ENCODE measurements at places on chromosomes 11 and 22.

- DNase-seq: peak; percentile 72
These were observed 41.0 kb upstream of the APLNR start for GRCh38 chr11:57277845-57278720.

DNA sequence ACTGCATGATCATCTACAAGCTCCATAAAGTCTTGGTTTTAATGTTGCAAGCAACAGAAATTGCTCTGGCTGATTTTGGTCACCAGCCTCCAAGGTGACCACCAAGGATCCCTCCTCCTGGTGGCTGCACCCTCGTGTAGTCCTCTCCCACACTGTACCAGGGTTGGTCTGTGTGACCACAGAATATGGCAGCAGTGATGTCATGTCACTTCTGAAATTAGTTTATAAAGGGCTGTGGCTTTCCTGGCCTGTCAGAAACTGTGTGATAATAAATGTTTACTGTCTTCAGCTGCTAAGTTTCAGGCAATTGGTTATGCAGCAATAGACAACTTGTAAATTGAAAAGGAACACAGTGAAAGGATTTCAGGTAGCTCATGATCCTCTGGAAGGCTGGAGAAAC is 5.3 kb upstream of the PRDM11 start:
- DNase-seq: no peak

DNA sequence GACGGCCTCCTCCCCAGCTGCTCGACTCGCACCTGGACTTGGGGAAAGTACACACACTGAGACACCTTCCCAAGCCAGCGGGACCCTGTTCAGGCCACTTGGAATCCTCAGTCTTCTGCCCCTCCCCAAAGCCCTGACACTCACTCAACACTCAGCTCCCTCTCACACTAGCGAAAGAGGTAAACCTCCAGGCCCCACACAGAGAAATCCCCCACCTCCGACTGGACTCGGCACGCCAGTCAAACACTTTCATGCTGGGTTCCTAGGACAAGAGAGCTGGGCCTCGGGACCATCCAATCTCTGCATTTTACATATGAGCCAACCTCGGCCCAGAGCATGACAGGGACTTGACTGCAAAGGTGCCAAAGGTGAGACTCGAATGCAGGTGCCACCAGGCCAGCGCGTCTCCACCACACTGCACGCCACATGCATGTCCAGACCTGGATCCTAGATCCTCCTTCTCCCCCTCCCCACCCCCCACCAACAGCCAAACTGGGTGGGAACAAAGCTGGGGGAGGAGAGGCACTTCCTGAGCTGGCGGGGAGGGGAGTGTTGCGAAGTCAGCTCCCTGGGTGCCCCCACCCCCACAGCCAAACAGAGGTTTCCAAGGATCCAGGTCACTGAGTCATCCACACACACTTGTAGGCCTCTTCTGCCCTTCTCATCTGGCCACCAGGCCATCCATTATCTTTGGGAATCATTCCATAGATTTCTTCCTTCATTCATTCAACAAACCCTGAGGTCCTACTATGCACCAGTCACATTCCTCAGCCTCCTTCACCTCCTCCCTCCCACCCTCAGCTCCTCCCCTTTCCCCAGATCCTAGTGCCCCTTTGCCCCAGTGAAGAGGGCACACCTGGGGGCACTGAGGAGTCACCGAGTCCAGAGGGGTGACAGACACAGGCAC is 10.7 kb upstream of the CD5 start:
- DNase-seq: peak; percentile 31

- no peak for DNase-seq
These were observed 14.3 kb downstream of the FGF3 start for GRCh38 chr11:69804769-69805508.

DNA sequence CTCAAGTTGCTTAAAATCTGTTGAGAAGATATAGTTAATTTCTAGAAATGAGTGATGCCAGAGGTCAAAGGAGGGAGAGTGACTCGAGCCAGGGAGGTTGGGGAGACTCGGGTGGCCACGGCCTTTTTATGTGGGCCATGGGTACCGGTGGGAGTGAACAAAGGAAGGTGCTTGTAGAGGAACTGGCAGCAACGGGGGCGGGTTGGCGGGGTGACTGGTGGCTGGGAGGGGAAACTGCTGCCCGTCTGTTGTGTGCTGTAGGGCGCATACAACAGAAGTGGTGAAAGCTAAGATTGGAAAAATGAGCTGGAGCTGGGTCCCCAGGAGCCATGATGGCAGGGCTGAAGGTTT is 5.4 kb downstream of the DAGLA start:
- no peak for DNase-seq

GRCh38 chr11:65479184-65480145 is 19.4 kb upstream of the MALAT1 start:
- peak; percentile 65 for DNase-seq

DNA sequence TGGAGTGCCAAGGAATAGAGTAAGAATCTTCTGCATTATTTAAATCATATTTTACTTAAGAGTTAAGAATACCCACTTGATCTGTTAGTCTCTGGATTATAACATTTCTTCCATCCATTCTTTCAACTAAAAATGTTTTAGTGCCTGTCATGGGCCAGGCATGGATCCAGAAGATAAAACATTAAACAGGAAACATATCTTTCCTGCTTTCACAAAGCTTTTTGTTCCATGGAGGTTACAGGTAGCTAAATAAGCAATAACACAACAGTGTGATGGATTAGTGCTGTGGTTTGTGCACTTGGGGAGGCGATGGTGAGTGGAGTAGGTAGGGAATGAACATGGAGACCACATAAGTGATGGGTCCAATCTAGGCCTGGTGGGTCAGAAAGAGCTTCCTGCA is 258.5 kb downstream of the DDX10 start:
- DNase-seq: no peak

DNA sequence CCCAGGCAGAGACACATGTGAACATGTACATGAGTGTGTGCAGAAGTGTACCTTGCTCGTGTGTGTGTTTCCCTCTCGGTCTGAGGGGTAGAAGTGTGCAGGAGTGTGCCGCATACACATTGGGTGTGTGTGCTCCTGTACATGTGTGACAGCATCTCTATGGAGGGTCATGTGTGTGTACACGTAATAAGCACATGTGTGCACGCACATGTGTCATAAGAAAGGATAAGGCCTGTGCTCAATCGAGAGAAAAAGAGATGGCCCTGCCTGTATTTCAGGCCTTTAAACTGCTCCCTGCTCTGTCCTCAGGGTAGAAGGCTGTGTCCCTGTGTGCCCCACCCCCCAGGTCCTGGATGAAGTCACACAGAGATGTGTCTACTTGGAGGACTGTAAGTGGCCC is 61.8 kb downstream of the OTOG start:
- DNase-seq: no peak

DNA sequence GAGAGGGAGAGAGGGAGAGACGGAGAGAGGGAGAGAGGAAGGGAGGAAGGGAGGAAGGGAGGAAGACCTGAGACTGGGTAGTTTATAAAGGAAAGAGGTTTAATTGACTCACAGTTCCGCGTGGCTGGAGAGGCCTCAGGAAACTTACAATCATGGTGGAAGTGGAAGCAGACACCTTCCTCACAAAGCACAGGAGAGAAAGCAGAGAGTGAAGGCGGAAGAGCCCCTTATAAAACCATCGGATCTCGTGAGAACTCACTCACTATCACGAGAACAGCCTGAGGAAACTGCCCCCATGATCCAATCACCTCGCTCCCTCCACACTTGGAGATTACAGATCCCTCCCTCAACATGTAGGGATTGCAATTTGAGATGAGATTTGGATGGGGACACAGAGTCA is 12.2 kb upstream of the CARS1 start:
- DNase-seq: no peak

DNA sequence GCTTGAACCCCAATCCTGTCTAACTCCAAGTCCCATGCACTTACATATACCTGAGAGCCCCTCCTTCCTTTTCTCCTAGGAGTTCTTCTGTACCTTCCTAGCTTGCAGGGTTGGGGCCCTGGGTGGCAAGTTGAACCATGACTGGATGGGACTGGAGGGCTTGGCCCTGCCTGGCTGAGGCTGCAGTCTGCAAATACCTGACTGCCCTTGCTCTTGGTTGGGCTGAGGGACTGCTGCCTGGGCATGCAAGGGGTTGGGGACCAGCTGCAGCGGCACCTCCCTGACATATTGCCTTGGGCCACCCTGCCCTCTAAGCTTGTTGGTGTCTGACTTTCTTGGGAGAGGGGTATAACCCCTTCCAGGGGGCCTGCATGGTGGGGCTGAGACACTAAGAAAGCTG is 9.8 kb upstream of the SLC39A13 start:
- DNase-seq: no peak

DNA sequence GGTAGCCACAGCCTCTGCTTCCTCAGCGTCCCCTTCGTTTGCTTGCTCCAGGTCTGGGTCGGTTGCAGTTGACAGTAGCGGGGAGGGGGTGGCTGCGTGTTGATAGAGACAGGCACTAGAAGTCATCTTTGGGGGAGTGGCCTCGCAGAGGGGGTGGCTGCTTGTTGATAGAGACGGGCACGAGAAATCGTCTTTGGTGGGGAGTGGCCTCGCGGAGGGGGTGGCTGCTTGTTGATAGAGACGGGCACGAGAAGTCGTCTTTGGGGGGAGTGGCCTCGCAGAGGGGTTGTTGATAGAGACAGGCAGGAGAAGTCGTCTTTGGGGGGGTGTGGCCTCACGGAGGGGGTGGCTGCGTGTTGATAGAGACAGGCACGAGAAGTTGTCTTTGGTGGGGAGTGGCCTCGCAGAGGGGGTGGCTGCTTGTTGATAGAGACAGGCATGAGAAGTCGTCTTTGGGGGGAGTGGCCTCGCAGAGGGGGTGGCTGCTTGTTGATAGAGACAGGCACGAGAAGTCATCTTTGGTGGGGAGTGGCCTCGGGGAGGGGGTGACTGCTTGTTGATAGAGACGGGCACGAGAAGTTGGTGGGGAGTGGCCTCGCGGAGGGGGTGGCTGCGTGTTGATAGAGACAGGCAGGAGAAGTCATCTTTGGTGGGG is 328.3 kb downstream of the TBC1D22A start:
- DNase-seq: no peak

- DNase-seq: no peak
These were observed 82.5 kb downstream of the ZBTB16 start for GRCh38 chr11:114141863-114142580.

GRCh38 chr11:67354075-67355022 is 1.0 kb upstream of the POLD4 start:
- peak; percentile 100 for DNase-seq

DNA sequence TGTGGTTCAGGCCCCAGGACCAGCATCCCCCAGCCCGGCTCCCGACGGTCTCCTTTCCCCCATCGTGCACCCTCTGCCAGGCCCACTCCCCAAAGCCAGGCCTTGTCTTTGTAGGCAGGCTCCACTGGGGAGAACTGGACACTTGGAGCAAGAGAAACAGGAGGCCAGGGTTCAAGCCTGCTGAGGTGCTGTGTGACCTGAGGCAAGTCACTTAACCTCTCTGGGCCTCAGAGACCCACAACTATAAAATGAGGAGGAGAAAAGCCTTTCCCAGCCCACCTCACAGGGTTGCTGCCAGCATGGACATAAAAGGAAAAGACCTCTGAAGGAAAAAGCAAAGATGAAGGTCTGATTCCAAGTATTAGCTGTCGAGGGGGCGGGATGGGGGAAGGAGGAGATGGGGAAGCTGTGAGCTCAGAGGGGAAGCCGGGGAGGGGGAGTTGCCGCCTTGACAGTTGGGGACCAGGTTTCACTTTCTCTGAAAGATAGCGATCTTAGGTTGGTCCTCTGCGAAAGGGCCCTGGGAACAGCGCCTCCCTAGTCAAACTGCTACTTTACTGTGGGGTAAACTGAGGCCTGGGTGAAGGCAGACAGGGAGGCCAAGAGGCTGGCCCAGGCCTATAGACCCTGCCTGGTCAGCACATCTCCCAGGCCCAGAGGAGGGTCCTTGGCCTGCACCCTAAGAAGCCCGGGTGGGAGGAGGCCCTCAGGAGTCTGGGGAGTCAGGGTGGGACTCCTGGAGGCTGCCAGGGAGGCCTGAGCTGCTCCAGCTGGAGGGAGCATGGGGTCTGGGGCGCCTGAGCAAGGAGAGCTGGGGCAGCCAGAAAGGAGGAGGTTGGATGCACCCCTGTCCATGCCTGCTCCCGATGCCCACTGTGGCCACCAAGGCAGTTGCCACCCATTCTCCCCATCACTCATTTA is 991 bp upstream of the OSM start:
- no peak for DNase-seq

GRCh38 chr11:84420271-84420670 is 1134.1 kb upstream of the CCDC90B start:
- DNase-seq: no peak

DNA sequence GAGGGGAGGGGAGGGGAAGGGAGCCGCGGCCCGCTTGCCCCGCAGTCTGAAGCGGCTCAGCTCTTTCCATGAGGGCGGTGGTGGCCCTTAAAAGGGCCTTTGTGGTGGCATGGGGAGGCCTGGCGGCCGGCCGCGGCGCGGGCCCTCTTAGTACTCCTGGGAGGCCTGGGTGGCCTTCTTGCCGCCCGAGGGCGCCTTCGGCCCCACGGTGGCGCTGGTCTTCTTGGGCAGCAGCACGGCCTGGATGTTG is 6.9 kb downstream of the DPAGT1 start:
- DNase-seq: no peak

DNA sequence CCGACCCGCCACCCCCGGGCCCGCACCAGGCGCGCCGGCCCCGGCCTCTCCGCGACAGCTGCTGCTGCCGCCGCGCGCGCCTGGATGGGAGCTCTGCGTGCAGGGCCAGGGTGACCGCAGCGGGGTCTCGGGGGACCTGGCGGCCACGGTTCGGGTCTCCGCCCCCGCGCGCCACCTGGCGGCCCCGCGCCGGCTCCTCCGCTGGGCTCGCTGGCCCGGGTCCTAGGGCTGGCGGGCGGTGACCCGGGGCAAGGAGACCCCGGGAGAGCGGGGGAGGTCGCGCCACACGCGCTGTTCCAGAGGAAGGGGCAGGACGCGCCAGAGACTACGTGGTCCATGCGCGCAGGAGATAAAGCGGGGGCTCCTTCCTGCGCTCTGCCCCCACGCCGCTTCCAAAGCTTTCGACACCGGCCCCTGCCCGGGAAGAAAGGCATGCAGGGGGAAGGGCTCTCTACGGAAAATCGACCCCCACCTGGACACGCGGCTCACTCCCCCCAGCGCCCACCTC is 562 bp downstream of the SHANK2 start:
- DNase-seq: no peak

DNA sequence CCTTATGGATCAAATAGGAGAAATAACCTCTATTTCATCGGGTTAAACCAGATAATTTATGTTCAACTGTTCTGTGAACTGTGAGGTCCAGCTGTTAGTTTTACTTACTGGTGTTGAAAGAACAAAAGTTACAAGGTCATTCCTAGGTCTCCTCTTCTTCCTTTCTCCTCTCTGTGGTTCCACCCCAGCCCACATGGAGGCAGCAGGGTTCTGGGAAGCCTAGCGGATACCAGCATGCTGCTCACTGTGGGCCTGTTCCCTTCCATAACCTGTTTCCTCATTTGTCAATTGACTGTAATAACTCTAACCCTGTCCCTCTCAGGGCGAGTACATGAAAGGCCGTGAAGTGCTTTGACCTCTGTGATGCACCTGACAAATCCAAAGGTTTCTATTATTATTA is 27.8 kb downstream of the RELT start:
- DNase-seq: peak; percentile 59

GRCh38 chr11:30210357-30210756 is 20.5 kb upstream of the FSHB start:
- no peak for DNase-seq

DNA sequence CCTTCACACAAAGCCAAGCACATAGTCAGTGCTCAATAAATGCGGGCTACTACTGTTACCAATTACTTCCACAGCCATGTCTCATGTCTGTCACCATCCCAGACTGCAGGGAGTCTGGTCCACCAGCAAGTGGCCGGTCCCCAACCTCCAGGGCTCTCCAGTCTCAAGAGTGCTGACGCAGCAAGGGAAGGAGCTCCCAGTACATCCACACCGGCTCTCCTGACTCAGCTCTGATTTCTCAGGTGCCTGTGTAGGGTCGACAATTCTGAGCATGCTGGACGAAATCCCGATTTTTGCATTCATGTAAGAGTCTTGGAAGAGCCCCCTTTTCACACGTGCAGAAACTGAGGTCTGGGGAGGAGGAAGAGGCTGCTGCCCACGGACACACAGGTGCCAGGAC is 10.3 kb upstream of the NEFH start:
- DNase-seq: no peak

Data from HT1080 (cell line).